ENCODE measurements at places on chromosomes 12 and 14. TPM values are rescaled to one million over a fixed set of nuclear protein-coding genes. Genes with fewer than 3 reads are reported as not detected.

The KLHL33 gene
- not detected for total RNA-seq

The TBC1D30 gene
- total RNA-seq: 16.8 TPM

The EIF2S3B gene
- total RNA-seq: not detected

The MARK3 gene
- 98.1 TPM for total RNA-seq

The KLRD1 gene
- 2.8 TPM for total RNA-seq

The TSPAN19 gene
- total RNA-seq: not detected

The RPAP3 gene
- total RNA-seq: 13.1 TPM

The SYT10 gene
- not detected for total RNA-seq

The NGB gene
- total RNA-seq: not detected

The PRIMA1 gene
- total RNA-seq: 4.1 TPM

The PSEN1 gene
- 112 TPM for total RNA-seq

DNA sequence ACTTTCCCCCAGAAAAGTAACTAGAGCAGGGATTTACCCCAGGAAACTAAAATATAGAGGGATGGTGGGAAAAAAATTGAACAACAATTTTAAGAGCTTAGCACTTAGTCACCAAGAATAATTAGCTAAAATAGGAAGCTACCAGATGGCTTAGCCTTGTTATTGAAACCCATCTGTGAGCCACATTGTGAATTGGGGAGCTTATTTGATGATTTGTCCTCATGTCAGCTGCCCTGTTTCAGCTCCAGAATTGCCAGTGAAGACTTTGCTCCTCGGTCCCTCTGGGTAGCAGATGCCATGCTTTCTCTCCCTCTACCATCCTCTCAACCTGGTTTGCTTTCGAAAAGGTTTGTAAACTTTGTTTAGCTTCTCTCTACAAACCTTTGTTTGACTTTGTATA, 67.7 kb upstream of the PTHLH start:
- no peak for DNase-seq

GRCh38 chr12:39503439-39503838, 60.5 kb upstream of the KIF21A start:
- DNase-seq: no peak

DNA sequence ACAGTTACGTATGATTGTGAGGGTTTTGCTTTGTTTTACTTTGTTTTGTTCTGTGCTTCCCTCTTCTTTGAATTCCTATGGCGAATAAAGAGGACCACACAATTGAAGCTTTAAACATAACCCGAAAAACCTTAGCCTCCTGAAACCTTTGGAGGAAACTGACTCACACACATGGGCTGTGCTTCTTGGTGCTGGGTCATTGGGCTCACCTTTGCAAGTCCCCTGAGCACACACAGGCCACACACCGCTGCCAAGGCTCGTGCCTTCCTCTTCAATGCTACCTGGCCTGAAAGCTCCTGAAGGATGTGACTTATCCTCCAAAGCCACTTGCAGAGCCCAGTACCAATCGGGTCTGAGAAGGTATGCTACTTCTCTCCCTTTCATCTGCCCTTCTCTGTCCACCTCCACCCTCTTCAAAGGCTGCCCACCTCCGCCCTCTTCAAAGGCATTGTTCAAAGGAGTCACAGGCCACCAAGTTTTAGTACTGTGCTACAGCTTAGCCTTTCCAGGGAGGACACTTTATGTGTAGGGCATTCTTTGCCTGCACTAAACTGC, 114.6 kb downstream of the FOXN3 start:
- DNase-seq: peak; percentile 39

DNA sequence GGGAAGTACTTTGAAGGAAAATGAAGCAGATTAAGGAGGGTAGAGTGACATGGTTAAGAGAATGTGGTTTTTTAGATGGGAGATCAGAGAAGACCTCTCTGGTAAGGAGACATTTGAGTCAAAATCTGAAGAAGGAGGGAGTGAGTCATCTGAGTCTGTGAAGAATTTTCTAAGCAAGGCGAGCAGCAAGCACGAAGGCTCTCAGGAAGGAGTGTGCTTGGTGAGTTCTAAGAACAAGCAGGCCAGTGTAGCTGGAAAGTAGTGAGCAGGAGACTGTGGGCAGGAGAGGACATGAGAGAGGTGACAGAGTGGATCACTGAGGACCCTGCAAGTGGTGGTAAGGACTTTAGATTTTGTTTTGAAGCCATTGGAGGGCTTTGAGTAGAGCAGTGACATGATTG, 76.3 kb upstream of the FUT8 start:
- no peak for DNase-seq

- no peak for DNase-seq
Measured at GRCh38 chr12:75556311-75556899, 45.0 kb upstream of the KRR1 start.

GRCh38 chr12:69154585-69155363, 84.6 kb upstream of the CPSF6 start:
- peak; percentile 75 for DNase-seq

GRCh38 chr12:39763890-39764169, 144.2 kb upstream of the ABCD2 start:
- no peak for DNase-seq

DNA sequence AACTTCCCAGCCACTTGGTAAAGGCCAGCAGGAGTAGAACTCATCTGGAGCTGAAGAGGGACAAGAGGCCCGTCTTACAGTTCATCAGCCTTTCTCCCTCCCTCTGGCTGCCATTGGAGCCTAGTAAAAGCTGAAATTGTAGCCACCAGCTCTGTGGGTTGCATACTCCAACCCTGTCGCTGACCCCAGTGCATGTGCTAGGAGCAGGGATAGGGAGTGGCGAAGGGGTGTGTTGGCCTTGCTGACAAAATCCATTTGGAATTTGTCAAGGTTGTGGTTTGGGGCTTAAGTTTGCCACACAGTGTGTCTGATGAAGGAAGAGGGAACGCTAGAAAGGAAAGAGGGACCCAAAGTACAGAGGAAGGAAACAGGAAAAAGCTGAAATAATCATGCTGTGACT, 4.0 kb upstream of the ARF3 start:
- no peak for DNase-seq

DNA sequence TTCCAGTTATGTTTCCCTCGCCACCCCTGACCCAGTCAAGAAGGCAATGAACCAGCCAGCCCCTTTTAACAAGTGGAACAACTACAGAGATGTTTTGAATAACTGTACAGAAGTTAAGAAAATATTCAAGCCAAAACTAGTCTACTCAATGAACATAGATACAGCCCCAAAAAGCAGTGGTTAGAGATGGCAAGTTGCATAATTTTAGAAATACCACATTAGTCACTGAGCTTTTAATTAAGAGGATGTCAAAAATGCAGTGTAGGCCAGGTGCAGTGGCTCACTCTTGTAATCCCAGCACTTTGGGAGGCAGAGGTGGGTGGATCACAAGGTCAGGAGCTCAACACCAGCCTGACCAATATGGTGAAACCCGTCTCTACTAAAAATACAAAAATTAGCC, 27.2 kb downstream of the PROX2 start:
- no peak for DNase-seq

GRCh38 chr12:26939192-26939832, 1.0 kb downstream of the FGFR1OP2 start:
- no peak for DNase-seq

DNA sequence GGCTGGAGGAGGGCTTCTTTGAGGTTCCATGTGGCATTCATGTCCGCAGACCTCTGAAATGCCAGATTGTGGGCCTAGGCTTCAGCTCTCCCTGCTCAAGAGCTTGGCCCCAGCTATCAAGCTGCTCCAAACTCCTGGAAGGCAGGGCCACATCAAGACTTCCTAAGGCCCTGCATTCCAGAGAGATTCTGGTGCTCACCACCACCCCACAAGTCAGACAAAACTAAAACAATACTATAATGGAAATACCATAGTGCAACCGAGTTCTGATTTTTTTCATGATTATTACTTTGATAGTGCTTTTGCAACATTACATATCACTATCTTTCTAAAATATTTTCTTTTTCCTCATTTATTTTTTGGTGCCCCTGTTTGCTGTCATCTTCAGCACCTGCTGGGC, 86.3 kb downstream of the CALM1 start:
- DNase-seq: no peak

GRCh38 chr14:35632676-35633075, 98.7 kb downstream of the INSM2 start:
- DNase-seq: no peak

GRCh38 chr12:110742096-110742717, 484 bp downstream of the PPP1CC start:
- DNase-seq: no peak

All from Peyer's patch (tissue), 4 donors.